ENCODE measurements at places on chromosomes 1 and 21.
A peak's percentile ranks its signal among the peaks of the same experiment; 100 is the strongest.

DNA sequence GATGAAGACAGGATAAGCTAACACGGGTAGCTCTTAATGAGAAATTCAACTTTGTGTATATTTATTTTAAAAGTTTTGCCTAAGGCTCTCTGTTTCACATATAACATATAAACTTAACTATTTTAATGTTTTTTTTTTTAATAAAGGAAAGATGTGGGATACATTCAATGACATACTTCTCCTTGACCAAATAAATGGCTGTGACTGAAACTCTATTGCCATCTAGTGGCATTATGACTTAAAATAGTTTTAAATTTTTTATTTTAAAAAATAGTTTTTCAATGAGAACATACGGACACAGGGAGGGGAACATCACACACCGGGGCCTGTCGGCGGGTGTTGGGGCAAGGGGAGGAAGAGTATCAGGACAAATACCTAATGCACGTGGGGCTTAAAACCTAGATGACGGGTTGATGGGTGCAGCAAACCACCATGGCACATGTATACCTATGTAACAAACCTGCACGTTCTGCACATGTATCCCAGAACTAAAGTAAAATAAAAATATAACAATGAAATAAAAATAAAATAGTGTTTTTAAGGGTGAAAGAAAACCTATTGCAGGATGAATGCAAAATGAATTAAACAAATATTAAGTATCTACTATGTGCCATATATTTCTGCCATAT, 83.4 kb downstream of the LYST start:
- no peak for DNase-seq

DNA sequence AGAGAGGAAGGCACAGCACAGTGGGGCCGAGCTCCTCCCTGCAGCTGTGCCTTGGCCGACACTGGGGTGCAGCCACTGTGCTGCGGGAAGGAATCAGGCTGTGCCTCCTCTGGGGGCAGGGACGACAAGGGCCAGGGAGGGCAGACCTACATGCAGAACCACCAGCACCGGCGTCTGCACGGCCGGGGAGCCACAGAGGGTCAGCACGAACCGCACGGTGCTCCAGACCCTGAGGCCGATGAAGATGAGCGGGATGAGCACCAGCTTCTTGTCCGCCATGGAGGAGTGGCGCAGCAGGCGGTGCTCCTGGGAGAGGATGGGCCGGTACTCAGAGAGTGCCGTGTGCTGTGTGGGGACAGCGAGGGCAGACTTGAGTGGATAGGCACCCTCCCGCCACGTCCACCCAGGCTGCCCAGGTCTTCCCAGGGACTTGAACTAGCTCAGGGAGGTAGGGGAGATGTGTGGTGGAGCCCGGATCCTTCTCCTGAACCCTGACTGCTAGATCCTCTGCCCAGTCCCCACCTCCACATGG, 23.5 kb downstream of the GPR157 start:
- DNase-seq: no peak

DNA sequence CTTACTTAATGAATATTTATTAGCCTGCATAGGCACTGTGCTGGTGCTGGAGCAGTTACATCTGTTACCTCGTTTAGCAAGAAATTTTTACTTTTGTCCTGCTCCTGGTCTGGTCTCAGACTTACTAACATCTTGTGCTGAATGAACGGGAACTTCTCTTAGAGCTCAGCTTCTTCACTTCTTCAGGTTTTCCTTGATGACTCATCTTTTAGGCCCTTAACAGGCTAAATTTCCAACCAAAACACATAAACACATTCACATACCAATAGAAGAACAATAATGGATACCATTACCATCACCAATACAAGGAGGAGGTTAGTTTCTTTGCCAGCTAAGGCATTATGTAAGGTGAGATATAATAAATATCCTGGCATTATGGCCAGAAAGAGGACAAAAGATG, 68.9 kb downstream of the IFI44 start:
- DNase-seq: no peak

GRCh38 chr1:1605034-1605591, 5.2 kb upstream of the FNDC10 start:
- no peak for DNase-seq

- DNase-seq: no peak
These were observed 1.1 kb upstream of the KCNQ4 start for GRCh38 chr1:40782371-40782956.

DNA sequence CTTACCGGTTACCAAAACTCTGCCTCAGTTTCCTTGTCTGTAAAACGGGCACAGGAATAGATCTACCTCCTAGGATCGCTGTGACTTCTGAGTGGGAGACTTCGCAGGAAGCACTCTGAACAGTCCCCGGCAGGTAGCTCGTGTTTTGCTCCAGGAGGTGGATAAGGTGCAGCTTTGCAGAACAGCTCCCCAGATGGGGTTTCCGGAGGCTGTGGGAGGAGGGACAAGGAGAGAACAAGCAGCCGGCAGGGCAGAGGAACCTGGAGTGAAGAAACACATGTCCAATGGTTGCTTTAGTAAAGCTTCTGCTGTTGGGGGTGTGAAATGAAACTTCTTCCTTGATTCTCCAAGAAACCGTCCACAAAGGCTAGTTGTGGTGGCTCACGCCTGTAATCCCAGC, 95.5 kb upstream of the TARDBP start:
- DNase-seq: no peak

DNA sequence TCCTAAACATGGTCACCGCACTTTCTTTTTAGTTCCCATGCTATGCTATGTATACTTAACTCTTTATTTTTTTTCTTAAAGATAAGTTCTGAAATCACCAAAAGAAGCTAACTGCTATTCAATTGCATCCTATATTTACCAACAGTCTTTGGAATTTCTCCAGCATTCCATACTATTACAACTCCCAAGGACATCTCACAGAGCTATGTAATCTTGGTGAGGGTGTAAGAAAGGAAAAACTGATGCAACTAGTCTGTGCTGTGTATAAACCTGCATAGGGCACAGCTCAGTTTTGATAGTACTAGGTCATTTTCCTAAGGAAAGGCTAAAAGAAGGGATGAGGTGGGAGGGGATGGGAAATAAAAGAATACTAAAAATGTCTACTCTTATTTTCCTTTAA, 78.0 kb downstream of the PTPN14 start:
- no peak for DNase-seq

DNA sequence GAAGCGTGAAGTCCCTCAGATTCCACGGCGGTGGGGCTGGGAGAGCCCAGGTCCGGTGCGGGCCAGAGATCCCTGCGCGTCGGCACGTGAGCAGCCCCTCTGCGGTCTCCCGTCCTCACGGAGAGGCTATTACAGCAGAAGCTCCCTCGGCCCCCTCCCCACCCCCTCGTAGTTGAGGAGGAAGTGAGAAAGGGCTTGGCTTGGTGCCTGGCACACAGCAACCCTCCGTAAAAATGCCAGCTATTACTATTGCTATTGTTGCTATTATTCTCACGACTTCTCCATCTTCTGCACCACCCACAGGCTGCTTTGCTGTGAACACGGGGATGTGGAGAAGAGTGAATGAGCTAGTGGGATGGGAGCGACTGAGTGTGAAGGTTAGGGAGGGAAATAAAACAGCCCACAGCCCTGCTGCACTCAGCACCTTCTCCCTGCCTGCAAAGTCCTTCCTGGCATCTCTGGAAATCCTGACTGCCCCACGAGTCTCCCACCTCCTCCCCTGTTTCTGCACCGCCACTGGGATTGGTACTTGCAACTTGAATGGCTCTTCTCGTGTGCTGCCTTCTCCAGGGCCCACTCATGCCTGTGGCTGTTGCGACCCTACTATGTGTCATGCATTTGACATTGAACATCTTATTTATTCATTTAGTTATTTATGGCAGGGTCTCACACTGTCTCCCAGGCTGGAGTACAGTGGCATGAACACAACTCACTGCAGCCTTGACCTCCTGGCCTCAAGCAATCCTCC, 26.6 kb downstream of the ZBTB18 start:
- DNase-seq: peak; percentile 16

Measured in hippocampal formation (tissue), 2 donors.